HuH-7.5 (cell line): ENCODE measurements at places on chromosomes 5 and 9.
A peak's percentile ranks its signal among the peaks of the same experiment; 100 is the strongest.

GRCh38 chr5:35024911-35025510 is 22.7 kb downstream of the AGXT2 start:
- DNase-seq: no peak

GRCh38 chr5:149679876-149680809 is 50.0 kb upstream of the PPARGC1B start:
- DNase-seq: no peak

DNA sequence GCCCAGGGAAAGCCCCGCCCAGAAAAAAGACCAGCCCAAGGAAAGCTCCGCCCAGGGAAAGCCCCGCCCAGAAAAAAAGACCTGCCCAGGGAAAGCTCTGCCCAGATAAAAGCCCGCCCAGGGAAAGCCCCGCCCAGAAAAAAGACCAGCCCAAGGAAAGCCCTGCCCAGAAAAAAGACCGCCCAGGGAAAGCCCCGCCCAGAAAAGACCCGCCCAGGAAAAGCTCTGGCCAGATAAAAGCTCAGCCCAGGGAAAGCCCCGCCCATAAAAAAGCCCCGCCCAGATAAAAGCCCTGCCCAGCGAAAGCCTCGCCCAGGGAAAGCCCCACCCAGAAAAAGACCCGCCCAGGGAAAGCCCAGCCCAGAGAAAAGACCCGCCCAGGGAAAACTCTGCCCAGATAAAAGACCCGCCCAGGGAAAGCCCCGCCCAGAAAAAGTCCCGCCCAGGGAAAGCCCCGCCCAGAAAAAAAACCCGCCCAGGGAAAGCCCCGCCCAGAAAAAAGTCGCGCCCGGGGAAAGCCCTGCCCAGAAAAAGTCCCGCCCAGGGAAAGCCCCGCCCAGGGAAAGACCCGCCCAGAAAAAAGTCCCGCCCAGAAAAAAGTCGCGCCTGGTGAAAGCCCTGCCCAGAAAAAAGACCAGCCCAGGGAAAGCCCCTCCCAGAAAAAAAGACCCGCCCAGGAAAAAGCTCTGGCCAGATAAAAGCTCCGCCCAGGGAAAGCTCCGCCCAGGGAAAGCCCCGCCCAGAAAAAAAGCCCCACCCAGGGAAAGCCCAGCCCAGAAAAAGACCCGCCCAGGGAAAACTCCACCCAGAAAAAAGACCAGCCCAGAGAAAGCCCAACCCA is 11.9 kb downstream of the GRIN1 start:
- peak; percentile 85 for DNase-seq

- no peak for DNase-seq
Measured at GRCh38 chr9:33751536-33752129, 43.7 kb upstream of the PRSS3 start.

- DNase-seq: no peak
Measured at GRCh38 chr5:53879708-53880323, 319.4 kb downstream of the NDUFS4 start.

- no peak for DNase-seq
Measured at GRCh38 chr9:9950813-9951212, 662.0 kb downstream of the PTPRD start.

DNA sequence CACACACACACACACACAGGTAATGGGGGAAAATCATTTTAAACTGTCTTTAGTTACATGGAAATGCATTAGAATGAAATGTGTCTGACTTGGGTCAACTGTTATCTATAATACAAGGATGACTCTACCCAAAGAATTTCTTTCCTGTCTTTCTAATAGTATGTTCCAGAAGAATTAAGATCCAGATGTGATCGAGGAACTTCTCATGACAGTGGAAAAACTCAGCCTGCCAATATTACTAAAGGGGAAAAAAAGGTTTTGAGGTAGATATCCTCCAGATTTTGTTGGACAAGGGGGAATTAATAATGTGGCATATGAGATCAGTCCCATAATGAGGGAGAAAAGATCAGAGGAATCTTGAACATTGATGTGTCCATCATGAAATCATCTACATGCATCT is 190.6 kb upstream of the MAP3K1 start:
- no peak for DNase-seq

- no peak for DNase-seq
Measured at GRCh38 chr9:5670079-5670478, 41.2 kb downstream of the RIC1 start.

GRCh38 chr5:172556262-172556661 is 84.8 kb upstream of the NEURL1B start:
- DNase-seq: no peak

- DNase-seq: peak; percentile 63
Measured at GRCh38 chr5:43973318-43973717, 370.3 kb downstream of the NNT start.

GRCh38 chr5:53123702-53124101 is 14.1 kb upstream of the MOCS2 start:
- no peak for DNase-seq

GRCh38 chr5:125143011-125143410 is 396.6 kb upstream of the ZNF608 start:
- no peak for DNase-seq

DNA sequence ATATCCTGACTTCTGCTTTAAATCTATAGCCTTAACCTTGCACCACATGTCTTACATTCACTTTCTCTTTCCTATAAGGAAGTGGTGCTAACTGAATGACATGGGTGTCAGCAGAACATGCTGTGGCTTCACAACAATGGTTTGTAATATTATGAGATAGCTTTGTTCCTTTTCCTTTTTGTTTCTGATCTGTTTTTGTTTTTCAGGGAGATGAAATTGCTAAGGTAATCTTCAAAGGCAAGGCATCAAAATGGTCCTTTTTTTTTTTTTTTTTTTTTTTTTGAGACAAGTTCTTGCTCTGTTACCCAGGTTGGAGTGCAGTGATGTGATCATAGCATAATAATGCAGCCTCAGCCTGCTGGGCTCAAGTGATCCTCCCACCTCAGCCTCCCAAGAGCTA is 53.6 kb upstream of the RANBP6 start:
- no peak for DNase-seq

GRCh38 chr5:112142769-112143270 is 276.3 kb downstream of the EPB41L4A start:
- no peak for DNase-seq

GRCh38 chr9:1221298-1221697 is 171.1 kb downstream of the DMRT2 start:
- DNase-seq: no peak

DNA sequence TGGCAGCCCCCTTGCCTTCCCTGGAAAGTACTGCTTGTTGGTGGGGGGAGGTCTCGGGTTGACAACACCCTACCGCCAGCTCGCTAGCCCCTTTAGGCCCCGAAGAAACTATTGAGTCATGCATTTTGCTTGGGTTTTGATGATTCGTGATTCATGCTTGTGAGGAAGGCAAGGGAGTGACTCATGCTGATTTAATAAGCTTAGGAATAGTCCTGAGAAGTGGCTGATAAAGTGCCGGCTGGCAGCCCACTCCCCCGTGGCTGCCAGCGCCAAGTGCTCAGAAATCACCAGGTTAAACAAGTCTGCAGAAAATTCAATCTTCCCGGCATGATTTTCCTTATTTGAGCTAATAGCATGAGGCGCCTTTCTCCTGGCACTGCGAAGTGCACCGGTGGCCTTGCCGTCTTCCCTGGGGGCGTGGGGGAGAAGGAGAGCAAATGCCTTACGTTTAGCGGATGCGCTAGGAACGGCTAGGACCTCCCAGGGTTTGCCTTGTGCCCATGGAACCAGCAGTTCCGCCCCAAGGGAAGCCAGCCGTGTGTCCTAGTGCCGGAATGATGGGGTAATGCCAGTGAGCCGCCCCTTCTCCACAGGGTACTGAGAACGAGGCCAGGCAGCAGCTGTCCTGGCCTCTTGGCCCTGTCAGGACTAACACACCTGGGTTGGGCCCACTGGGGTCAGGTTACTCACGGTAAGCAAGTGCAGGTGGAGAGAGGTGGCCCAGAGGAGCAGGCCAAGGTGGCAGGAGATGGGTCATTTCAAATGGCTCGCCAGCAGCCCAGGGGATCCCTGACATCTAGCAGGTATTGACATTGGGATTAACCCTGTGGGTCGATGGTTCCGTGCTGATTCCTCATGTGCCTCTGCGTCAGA is 151.9 kb downstream of the MACROH2A1 start:
- no peak for DNase-seq

GRCh38 chr9:116449949-116450348 is 237.2 kb upstream of the TRIM32 start:
- no peak for DNase-seq

DNA sequence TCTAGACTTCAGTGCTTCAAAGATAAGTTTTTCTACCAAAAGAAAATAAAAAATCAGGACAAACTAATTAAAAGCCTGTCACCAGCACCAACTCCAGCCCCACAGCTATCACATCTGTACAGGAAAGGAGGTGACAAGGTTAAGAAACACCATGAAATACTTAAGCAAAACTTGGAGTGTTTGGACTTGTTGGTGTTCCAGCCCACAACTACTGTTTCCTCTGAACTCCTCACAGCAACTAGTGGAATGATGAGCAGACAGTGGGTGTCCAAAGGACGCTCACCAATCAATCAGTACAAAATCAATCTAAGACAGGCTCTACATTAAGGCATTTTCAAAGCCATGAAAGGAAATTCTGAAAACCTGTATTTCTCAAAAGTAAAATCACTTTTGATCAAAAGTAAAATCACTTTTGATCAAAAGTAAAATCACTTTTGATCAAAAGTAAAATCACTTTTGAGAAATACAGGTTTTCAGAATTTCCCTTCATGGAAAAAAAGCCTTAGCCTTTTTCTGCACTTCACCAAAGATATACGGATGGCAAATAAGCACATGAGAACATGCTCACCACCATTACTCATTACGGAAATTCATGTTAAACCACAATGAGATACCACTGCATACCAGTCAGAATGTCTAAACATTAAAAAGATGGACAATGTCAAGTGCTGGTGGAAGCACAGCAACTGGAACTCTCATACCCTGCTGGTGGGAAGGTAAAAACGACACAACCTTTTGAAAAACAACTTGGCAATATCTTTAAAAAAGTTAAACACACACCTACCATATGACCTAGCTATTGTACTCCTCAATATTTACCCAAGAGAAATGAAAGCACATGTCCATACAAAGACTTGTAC is 79.7 kb downstream of the MED27 start:
- no peak for DNase-seq

GRCh38 chr5:112183103-112183711 is 235.9 kb downstream of the EPB41L4A start:
- DNase-seq: no peak

DNA sequence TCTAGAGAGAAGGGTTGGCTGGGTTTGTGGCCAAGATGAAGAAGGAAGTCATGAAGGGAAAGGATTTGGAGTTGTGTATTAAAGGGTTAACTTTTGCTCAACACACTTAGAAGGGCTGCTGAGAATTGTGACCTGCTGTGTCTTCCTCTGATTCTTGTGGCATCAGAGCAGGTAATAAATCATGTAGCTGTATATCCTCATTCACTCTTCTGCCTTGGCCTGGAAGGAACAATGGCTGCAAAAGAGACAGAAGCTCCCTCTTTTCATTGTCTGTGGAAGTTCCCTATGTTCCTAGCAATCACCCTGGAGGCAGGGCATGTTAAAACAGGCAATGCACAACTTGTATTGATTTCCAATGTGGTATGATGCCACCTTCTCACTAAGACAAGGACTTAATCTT is 159.1 kb downstream of the LRRC70 start:
- DNase-seq: no peak

DNA sequence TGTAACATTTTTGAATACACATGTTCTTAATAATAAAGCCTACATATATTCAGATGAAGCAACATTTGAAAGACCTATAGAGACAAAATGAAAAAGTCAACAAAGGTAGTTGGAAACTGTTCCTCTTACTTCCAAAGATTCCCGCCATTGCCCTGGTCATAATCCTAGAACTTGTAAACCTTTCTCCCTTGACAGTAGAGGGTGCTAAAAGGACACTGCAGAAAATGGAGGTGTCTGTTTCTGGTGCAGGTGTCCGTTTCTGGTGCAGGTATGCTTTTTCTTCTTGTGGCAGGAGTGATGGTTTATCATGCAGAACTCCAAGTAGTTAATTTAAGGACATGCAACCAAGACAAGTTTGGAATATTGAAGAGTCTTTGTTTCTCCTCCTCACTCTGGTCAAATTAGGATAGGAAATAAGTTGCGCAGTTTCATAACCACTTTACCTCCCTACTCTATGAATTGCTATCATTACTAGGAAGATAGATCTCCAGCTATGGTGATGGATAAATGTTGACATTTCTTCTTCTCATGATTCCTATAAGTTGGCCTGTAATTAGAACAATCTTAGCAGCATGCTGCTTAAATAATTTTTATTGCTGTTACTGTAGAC is 56.0 kb upstream of the FAM174A start:
- peak; percentile 3 for DNase-seq

DNA sequence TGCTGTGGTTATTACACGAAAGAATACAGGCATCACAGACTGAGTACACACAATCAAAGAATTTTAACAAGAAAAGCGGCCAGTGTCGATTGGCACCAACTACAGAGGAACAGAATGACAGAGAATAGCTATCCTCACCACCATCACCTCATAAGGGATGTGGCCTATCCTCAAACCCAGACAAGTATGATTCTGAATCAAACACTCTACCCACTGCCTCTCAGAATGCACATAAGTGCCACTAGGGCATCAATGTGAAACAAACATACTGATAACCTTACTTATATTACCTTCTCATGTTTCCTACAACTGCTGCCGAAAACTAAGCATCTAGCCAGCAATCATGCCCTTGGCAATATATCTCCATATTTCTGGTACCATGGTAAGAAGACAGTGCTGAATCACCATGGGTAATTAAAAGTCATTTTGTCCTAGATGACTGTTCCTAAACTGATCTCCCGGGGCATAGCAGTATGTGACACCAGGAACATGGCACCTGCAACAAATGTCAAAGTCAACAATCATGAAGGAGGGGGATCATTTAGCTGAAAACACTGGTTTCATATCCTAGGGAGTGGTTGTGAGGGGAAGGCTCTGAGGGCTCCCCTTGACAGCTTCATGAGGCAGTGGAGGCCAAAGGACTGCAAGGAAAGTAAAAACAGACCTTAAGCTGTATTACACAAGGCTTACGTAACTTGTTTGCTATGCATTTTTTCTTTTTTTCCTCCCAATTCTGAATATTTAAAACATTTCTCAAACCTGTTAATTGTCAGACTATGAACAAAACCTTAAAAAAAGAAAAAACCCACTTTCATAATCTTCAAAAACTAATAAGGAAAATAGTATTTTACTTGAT is 88.3 kb downstream of the LHFPL2 start:
- no peak for DNase-seq

DNA sequence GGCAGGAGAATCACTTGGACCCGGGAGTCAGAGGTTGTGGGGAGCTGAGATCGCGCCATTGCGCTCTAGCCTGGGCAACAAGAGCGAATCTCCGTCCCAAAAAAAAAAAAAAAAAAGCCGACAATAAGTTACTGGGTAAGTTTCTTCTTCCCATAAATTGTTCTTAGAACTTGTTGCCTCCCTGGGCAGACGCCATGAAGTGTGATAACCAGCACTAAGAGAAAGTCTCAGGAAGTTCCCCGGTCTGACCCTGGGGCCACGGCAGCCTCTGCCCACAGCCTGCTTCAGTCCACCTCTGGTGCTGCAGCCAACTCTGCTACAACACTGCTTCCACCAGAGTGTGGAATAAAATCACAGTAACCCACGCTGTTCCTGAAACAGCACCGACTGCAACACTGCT is 19.1 kb downstream of the LPCAT1 start:
- no peak for DNase-seq

- no peak for DNase-seq
Measured at GRCh38 chr5:93430673-93431199, 150.3 kb downstream of the NR2F1-AS1 start.

- no peak for DNase-seq
Measured at GRCh38 chr5:38323645-38324295, 65.4 kb downstream of the EGFLAM start.
